ENCODE measurements at places on chromosomes 4 and X. TPM values are rescaled to one million over a fixed set of nuclear protein-coding genes. Genes with fewer than 3 reads are reported as not detected.

The CTAG2 gene
- polyA plus RNA-seq = not detected

The EPHA5 gene
- 0.34 TPM for polyA plus RNA-seq

The FOXR2 gene
- not detected for polyA plus RNA-seq

The PDGFRA gene
- 170 TPM for polyA plus RNA-seq

The EDA2R gene
- 0.52 TPM for polyA plus RNA-seq

Measured in right renal cortex interstitium (tissue), 3 donors.